ENCODE measurements at places on chromosomes 11 and 22.

DNA sequence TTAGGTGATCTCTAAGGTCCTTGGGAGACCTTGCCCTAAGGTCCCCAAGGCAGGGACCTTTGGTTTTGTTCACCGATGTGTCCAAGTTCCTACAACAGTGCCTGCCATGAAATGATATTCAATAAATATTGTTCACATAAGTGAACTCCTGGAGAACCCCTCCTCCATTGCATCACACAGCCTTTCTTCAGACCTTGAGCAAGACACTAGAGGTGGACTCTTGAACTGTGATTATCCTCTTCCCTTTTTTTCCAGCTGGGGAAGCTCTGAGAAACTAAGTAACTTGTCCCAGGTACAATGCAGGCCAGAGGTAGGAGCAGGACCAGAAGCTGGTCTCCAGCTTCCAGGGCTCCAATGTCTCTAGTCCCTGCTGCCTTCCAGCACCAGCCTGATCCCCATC lies 76.6 kb upstream of the LMO1 start:
- DNase-seq, result no peak

GRCh38 chr11:125401235-125401634 lies 94.8 kb downstream of the FEZ1 start:
- DNase-seq, result no peak

DNA sequence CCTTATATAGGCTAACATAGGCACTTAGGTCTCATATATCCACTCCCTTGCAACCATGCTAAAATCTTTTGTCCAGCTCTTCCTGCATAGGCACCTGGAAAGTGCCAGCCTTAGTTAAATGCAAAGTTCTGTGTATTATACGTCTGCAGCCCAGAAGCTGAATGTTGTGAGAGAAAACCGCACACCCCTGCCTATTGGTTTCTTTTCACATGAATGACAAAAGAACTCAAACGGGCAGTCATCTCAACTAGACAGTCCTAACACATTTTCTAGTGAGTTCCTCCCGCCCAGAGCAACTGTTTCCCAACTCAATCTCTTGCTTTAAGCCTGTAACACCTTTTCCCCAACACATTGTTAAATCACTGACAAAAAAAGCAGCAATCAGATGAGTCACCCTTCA lies 69.4 kb upstream of the SC5D start:
- DNase-seq, result no peak

DNA sequence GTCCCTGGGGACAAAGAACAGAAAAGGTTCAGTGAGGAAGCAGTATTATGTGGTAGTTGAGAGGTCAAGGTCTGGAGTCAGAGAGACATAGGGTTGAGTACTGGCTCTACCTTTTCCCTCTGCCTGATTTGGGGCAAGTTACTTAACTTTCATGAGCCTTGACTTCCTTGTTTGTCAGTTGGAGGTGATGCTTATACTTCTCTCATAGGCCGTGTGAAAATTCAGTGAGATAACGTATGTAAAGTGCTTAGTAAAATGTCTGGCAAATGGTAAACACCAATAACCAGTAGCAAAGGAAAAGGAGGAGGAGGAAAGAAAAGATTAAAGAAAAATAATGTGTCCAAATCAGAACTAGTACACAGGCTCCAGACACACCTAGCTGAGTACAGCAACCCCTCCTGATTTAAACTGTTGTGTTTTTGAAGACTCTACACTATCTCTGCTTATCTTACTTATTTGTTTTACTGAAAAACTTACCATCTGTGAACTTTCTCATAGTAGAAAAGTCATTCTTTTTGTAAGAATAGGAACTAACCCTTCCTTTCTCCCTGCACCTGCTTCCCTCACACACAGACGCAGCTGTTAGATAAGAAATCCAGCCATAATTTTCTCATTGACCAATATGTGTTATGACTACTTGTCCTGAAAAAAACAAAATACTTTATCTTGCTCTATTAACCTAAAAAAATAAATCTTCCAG lies 126.9 kb downstream of the CD44 start:
- no peak for DNase-seq

DNA sequence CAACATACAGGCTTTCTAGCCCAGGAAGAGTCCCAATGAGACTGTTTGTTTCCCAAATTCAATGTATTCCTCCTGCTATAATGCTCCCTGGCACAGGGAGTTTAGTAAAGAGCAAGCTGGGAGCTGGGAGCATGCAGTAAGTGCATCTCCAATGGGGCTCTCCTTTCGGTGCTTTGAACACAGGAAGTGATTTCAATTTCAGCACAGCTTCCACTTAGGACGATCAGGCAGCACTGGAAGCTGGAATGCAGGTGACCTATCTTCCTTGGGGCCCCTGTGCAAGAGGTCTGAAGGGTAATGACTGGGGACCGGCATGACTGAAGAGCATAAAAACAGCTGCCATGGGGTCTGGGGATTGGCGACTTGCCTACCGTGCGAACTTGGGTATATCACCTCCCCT lies 76.0 kb downstream of the LARGE1 start:
- DNase-seq, result no peak

DNA sequence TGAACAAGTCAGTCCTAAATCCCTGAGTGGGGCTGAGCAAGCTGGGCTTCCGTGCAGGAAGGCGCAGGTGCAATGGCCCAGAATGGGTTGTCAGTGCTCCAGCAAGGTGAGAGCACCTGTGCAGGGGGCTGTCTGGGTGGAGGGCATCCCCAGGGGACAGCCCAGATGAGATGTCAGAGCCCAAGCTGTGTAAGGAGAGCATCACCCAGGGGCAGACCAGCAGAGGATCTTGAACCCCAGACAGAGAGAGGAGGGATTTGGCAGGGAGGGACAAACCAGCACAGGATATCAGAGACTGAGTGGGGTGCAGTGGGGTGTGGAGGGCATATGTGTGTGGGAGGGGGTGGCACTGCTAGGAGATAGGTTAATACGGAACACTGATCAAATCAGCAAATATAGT lies 114.9 kb upstream of the TMEM45B start:
- no peak for DNase-seq

- DNase-seq, result no peak
These were observed 61.3 kb upstream of the WNT11 start for GRCh38 chr11:76267556-76267955.

DNA sequence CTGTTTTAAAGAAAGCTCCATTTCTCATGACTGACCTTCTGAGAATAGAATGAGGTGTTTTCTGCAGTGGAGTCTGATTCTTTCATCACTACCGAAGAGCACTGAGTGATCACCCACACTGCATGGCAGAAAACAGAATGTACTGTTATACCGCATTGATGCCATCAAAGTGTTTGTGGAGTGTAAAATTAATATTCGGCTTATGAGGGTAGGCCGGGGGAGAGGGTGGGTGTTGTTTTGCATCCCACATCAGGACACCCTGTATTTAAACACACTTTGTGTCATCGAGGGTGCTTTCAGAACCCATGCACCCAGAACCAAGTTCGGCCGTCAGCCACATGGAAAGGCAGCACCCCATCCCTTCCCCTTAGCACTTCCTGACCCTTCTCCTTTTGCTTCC lies 41.3 kb upstream of the ETS1 start:
- DNase-seq, result no peak

DNA sequence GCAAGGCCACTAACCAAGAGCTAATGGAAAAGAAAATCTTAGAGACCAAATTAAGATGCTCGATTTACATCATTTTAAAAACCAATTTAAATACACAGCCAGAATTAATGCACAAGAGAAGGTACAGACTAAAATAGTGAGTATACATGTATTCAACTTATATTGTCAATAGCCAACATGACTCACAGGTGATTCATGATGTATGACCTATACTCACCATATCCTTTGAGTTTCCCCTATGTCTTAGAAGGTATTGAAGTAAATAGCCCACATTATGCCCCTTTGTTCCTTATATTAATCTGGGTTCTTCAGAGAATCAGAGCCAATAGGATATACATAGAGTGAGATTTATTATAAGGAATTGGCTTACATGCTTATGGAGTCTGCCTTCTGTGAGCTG lies 97.5 kb upstream of the ANO3 start:
- no peak for DNase-seq

DNA sequence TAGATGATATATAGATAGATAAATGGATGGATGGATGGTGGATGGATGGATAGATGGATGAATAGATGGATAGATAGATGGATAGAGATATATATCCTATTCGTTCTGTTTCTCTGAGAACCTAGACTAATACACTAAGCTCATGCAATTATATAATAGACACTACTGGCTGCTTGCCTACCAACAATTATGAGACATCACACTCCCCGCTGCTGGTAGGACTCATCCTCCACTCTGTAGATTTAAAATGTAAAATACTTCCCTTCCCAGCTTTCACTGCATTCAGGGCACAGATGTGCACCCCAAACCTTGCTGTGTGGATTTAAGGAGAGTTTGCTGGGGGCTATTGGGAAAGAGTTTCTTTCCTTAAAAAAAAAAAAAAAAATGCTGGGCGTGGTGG lies 28.3 kb upstream of the RCN1 start:
- DNase-seq, result no peak

- no peak for DNase-seq
These were observed 383.9 kb downstream of the TBC1D22A start for GRCh38 chr22:47146391-47146790.

DNA sequence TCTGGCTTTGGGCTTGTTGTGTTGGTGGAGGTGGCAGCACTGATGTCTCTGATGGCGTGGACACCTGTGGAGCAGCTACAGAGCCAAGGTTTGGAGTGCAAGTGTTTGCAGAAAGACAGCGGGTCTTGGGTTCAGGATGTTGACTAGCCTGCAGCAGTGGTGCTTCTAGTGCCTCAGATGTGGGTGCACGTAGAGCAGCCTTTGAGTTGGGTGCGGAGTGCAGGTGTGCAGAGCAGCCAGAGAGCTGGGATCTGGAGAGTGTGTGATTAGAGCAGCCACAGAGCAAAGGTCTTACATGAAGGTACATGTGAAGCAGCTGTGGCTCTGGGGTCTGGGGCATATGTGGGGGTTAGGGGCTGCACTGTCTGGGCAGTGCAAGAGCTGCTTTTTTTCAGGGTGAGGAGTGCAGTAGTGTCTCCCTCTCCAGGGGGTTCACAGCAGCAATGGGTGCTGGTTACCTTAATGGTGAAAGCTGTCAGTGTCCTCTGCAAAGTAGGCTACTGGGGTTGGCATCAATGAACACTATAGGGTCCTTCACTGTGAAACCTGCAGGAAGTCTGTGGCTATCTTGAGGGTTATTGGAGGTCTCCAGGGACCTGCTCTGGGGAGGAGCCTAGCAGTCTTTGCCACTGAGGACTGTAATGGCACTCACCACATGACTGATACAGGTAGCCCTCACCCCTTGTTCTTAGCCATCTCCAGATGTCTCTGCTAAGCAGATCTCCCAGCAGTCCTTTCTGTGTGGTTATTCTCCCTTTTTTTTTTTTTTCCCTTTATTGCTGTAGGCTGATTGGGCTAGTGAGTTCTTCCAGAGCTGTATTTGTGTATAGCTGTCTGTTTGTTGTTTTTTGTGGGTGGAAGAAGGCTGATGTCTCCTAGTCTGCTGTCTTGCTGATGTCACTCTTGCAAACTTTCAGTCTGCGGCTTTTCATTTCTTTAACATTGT lies 14.3 kb downstream of the BIRC2 start:
- DNase-seq, result no peak

DNA sequence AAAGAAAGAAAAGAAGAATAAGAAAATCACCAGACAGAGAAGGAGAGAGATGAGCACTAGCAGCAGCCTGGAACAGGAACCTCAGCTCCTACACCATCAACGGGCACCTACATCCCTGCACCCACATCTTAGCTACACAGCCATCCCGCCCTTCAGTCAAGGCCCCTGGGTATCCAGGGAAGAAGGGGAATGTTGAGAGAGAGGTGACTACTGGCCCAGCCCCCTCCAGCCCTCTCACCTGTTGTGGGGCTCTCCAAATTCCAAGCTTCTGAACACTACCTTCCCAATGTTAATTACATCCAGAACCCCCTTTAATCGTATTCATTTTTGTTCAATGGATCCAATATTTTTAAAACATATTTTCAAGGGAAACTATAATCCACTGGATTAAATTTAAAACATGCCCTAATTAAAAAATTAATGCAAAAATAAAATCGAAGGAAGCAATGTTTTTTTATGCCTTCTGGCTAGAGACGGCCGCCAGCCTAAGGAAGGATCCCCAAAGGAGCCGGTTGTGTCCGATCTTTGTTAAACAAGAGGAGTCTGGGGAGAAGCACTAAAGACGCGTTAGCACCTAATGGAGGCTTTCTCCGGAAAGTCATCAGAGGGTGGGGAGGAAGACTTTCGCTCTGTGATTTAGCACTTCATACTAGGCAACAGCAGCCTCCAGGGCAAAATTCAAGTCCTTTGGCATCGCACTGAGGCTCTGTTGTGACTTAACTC lies 9.5 kb downstream of the TPST2 start:
- DNase-seq, result no peak

GRCh38 chr11:72426758-72427157 lies 7.6 kb downstream of the CLPB start:
- no peak for DNase-seq

GRCh38 chr11:3786781-3787428 lies 10.4 kb downstream of the NUP98 start:
- DNase-seq, result no peak

DNA sequence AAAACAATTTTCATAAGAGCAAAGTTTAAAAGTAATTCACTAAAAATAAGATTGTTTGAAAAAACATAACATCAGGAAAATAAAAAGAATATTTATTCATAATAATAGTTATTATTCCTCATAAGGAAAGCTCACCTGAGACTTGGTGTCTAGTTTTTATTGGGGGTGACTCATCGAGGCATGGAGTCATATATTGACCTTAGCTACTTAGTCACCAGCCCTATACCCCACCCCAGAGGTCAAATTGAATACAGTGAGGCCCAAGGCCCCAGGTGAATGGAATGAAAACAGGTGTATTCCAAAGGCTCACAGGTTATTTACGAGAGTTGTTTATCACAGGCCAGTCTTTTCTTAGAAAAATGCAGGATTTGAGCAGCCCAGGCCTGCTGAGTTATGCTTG lies 36.9 kb downstream of the CNTF start:
- no peak for DNase-seq

DNA sequence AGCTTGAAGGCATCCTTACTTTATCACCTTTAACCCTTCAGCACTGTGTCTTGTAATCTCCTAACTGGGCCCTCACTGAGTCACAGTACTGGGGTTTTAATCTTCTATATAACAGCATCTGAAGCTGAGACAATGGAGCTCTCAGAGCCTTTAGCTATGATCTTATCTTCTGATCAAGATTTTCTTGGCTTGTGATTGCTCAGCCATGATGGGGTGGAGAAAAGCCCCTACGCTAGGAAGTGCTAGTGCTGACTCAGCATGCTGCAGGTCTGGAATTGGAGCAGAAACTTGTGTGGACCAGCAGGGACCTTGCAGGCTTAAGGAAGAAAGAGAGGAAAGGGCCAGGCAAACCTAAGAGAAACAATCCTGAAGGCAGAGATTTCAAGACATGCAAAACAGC lies 71.7 kb upstream of the EED start:
- DNase-seq, result no peak

DNA sequence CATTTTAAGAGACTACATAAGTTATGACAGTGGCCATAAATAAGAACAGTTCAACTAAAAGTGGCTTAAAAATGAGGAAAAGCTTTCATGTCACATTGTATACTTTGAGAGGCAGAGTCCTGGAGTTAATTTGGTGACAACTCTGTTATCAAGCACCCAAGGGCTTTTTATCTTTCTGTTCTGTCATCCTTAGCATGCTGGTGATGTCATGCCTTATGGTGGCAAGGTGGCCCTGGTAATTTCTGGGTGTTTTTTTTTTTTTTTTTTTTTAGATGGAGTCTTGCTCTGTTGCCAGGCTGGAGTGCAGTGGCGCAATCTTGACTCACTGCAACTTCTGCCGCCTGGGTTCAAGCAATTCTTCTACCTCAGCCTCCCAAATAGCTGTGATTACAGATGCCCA lies 158.8 kb downstream of the AASDHPPT start:
- DNase-seq, result no peak

GRCh38 chr11:91850533-91851275 lies 373.9 kb upstream of the FAT3 start:
- no peak for DNase-seq
